Psoas muscle (tissue), 8 donors: ENCODE measurements at places on chromosomes 16 and 17. TPM values are rescaled to one million over a fixed set of nuclear protein-coding genes. Genes with fewer than 3 reads are reported as not detected.

The TBC1D28 gene
- not detected for total RNA-seq

The TMC8 gene
- total RNA-seq = 2.8 TPM

The FNDC8 gene
- not detected for total RNA-seq

The SLC38A8 gene
- not detected for total RNA-seq

The SNTB2 gene
- 15.4 TPM for total RNA-seq
